Astrocyte (in vitro differentiated cells and primary cell): ENCODE measurements at places on chromosomes 7 and 10.
A peak's percentile ranks its signal among the peaks of the same experiment; 100 is the strongest.

DNA sequence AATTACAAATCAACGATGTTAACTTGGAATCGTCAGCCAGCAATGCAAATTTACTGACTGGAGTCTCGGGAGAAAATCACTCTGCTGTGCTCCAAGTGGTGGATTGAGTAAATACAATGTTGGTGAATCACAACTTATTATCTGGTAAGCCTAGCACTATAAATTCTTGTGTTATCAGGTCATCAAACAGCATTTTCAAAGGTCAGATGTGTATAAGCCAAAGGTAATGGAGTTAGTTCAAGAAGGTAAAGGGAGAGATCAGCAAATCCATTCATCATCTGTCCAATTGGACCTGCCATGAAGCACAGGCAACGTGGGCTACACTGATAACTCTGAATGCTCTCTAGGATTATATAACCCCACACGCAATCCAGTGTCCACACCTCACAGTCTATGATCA is 13.9 kb downstream of the CUBN start:
- H3K36me3 ChIP-seq, result no peaks in the 10 kb centered on the region
- no peak overlapping the region for H3K4me3 ChIP-seq
- H3K27ac ChIP-seq, result peak overlapping the region; percentile 20
- no peaks in the 10 kb centered on the region for H3K27me3 ChIP-seq
- DNase-seq, result peak; percentile 56

- H3K27ac ChIP-seq, result no peak overlapping the region
- no peak overlapping the region for H3K4me3 ChIP-seq
- no peaks in the 10 kb centered on the region for H3K27me3 ChIP-seq
- H3K36me3 ChIP-seq, result no peaks in the 10 kb centered on the region
Measured at GRCh38 chr7:75658802-75659201, 79.9 kb downstream of the HIP1 start.

GRCh38 chr10:90959826-90960225 is 38.9 kb upstream of the ANKRD1 start:
- H3K4me1 ChIP-seq, result peaks cover 14% of the 10 kb centered on the region
- no peak overlapping the region for H3K4me3 ChIP-seq
- H3K27ac ChIP-seq, result no peak overlapping the region
- no peaks in the 10 kb centered on the region for H3K36me3 ChIP-seq

DNA sequence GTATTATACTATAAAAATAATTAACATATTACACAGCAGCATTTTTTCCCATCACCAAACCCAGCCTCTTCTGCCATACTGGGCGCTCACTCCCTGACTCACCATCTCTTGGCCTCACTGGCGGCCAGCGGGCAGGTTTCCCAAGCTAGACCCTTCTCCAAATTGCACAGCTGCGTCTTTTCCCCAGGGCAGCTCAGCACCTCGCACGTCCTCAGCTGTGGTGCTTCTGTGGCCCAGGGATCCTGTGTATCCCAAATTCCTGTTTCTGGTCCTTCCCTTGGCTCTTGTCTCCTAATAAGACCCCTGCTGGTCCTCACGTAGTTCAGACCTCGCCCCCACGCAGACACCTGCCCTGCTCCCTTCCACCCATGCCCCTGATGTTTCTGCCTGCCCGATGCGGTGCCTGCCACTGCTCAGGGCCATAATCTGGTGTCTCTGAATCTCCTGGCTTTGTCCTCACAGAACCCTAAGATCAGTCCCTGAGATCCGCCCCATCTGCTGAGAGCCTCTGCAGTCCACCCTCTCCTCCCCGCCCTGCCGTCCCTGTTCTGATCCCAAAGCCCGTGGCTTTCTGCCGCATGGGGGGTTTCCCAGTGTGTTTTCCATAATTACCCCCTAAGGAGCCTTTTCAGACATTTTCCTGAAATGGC is 290.1 kb downstream of the TCERG1L start:
- no peak overlapping the region for H3K4me3 ChIP-seq
- H3K27ac ChIP-seq, result no peak overlapping the region
- H3K27me3 ChIP-seq, result no peaks in the 10 kb centered on the region
- DNase-seq, result no peak
- no peaks in the 10 kb centered on the region for H3K4me1 ChIP-seq

DNA sequence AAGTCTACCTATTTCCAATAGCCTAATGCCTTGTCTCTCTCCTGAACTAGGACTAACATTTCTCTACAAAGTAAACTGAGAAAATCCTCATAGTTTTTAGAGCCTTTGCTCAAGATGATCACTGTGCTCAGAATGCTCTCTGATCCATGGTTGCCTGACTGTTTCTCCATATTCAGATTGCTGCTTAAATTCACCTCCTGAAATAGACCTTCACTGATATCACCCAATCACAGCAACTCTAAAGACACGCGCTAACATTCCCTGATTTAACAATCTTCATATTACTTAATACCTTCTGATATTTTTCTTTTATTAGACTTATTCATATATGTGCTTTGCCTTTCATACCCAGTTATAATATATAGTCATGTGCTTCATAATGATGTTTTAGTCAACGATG is 148.9 kb upstream of the SP4 start:
- H3K27me3 ChIP-seq, result no peaks in the 10 kb centered on the region
- no peak overlapping the region for H3K4me3 ChIP-seq
- no peak for DNase-seq
- no peaks in the 10 kb centered on the region for H3K36me3 ChIP-seq
- H3K27ac ChIP-seq, result no peak overlapping the region

DNA sequence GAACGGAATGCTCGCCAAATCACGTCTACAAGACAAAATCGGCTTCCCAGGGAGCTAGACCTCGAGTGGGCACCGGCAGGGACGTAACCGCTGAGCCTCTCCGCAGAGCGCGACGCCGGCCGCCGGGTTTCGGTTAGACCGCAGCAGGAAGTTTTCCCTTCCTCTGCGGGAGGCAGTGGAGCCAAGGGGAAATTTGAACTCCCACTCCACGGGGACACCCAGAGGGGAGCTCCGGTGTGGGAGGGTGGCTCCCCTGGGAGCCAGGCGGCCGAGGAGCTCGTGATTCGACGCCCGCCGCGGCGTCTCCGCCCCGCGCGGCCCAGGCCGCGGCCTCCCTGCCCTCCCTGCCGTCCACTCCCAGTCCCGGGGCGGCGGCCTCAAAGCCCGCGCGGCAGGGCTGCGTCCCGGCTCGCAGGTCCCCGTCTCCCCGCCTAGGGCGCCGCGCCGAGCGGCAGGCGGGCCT is 426 bp downstream of the SYPL1 start:
- H3K36me3 ChIP-seq, result no peaks in the 10 kb centered on the region
- H3K27ac ChIP-seq, result peak overlapping the region; percentile 88
- H3K27me3 ChIP-seq, result no peaks in the 10 kb centered on the region
- H3K4me1 ChIP-seq, result peaks cover 6% of the 10 kb centered on the region

- no peak for DNase-seq
- no peak overlapping the region for H3K27ac ChIP-seq
- H3K4me1 ChIP-seq, result no peaks in the 10 kb centered on the region
- no peak overlapping the region for H3K4me3 ChIP-seq
- no peaks in the 10 kb centered on the region for H3K27me3 ChIP-seq
- no peaks in the 10 kb centered on the region for H3K36me3 ChIP-seq
Measured at GRCh38 chr7:41641011-41641664, 61.8 kb downstream of the INHBA start.
